ENCODE measurements at places on chromosomes 2 and 18.

DNA sequence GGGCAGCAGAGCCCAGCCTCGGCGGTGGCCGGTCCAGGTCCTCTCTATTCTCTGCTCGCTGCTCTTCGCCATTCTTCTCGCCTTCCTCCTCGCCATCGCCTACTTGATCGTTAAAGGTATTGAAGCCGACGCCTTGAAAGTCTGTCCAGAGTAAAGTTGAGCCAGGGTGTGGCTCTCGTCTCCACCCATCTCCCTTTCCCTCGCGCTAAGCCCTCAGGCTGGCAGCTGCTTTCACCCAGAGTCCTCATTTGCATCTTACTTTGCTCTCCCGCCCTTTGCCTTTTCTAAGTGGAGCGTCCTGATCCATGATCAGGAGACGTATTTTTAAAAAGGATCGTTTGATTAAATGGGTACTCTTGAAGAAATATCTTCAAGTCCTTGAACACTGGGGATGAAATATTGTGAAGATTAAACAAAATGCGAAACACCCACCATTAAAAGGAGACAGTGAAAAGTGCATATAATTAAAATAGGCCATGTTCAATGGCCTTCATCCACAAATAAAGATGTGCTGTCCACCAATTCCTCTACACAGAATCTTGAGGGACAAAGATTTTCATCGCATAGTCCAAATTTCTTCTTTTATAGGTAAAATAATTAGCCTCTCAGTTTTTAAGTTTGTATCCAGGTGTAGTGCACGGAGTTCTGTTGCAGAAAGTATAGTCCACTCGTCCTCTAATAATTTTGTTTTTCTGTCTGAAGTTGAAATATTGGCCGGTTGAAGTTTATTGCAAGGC lies 657 bp downstream of the ARL6IP6 start:
- peak; percentile 18 for DNase-seq

GRCh38 chr2:117686699-117687098 lies 127.8 kb upstream of the DDX18 start:
- peak; percentile 5 for DNase-seq

GRCh38 chr18:76451396-76452331 lies 43.4 kb downstream of the ZNF516 start:
- DNase-seq = no peak

GRCh38 chr2:7539760-7540159 lies 622.5 kb downstream of the RNF144A start:
- DNase-seq = no peak

DNA sequence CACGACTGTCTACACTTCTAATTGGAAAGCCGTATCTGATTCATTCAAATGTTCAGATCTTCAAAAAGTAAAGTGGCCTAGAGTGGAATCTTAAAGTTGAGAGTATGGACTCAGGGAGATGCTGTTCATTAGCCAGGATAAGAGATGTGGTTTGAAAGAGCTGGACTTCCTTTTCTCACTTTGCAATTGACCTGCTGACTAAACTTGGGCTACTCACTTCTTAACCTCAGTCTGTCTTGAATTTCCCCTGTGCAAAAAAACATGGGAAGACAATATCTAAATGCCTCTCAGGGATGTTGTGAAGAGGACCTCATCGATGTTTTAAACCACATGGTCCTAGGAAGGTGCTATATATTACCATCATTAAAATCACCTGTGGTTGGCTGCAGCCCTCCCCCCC lies 64.1 kb downstream of the BCL2 start:
- peak; percentile 21 for DNase-seq

GRCh38 chr2:128595763-128596395 lies 277.2 kb upstream of the HS6ST1 start:
- DNase-seq = no peak

- no peak for DNase-seq
Observed at GRCh38 chr18:31773774-31774476, 13.2 kb upstream of the SLC25A52 start.

GRCh38 chr2:46737577-46737976 lies 178.0 kb downstream of the MCFD2 start:
- DNase-seq = no peak

GRCh38 chr2:102789349-102790090 lies 27.7 kb downstream of the TMEM182 start:
- no peak for DNase-seq

- DNase-seq = no peak
Observed at GRCh38 chr2:99597616-99598015, 107.8 kb upstream of the REV1 start.

DNA sequence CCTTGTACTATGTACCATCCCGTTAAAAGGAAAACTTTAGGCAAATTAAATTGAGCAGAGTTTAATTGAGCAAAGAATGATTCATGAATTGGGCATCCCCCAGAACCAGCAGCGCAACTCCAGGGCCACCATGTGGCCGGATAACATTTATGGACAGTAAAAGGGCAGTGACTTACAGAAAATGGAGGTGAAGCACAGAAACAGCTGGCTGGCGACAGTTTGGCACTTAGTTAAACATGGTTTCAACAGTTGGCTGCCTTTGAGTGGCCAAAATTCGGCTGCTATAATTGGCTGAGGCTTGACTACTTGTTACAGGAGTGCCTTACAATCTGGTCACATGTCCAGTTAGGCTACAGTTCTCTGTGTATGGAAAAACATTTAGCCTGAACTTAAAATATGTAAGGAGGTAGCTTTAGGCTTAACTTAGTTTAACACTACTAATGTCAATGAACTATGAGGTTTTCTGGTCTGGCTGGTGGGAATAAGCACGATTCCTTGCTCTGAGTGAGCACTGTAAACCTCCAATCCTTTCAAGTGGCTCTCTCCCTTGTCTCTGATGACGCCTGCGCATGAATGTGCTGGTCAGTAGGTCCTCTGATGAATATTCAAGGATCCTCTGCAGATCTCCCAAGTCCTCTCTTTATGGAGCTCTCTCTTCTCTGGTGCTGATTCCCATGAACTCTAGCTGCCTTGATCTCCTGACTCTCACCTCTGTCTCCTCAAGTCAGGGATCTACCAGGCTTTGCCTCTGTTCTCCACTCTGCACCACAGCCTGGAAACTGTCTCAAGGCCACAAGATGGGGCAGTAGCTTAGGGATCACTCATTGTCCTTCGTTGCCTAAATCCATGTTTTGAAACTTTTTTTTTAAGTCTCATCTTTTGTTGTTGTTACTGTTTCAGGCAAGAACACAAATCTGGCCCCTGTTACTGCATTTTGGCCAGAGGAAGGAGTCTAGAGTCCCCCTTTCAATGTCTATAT lies 24.4 kb upstream of the RAB31 start:
- DNase-seq = no peak

DNA sequence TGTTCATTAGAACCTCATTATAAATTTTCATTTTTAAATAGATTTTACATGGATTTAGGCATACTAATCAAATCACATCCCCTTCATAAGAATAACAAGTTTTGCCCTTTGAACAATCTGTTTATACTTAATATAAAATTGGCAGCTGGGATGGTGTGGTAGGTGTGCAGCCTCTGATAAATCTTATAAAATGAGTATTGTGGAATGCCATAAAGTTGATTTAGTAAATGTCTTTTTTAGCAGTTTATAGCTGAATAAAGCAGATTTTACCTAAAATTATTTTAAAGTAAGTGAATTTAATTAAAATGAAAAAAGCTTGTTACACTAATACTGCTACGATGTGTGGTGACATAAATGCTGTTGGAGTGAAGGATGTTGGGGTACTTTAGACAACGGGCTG lies 35.5 kb downstream of the VAPA start:
- DNase-seq = no peak

DNA sequence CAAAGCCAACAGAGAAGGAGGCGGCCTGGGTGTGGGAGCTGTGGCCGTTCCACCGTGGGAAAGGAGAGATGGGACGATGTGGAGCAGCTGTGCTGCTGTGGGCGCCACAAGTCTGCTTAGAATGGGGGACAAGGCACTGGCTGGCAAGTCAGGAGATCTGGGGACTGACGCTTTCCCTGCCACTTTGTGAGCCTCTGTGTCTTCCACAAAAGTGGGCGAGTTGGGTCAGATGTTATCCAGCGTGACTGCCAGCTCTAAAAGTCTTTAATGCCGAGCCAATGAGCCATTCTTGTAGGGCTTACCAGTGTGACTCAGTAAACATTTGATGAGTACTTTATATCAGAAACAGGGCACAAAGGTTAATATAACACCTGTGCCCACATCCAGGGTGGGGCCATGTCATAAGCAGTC lies 113.6 kb upstream of the MGAT5 start:
- DNase-seq = no peak

DNA sequence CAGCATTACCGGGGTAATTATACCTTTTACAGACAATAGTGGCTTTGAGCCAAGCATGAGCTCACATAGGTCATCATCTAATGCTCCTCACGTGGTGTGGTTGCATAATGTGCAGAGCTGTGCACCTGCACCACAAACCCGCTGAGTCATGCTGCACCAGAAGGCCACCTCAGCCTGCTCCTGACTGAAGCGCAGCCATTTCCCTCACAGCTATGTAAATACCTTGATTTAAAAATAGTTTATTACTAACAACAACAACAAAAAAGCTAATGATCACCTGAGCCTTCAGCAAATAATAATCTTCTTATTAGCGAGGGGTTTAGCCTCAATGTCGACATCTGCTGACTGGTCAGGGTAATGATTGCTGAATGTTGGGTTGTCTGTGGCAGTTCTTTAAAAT lies 238.8 kb downstream of the MBD5 start:
- no peak for DNase-seq

- no peak for DNase-seq
Observed at GRCh38 chr2:71358931-71359671, 27.5 kb downstream of the ZNF638 start.

- peak; percentile 28 for DNase-seq
Observed at GRCh38 chr2:57720728-57721627, 325.6 kb upstream of the VRK2 start.

DNA sequence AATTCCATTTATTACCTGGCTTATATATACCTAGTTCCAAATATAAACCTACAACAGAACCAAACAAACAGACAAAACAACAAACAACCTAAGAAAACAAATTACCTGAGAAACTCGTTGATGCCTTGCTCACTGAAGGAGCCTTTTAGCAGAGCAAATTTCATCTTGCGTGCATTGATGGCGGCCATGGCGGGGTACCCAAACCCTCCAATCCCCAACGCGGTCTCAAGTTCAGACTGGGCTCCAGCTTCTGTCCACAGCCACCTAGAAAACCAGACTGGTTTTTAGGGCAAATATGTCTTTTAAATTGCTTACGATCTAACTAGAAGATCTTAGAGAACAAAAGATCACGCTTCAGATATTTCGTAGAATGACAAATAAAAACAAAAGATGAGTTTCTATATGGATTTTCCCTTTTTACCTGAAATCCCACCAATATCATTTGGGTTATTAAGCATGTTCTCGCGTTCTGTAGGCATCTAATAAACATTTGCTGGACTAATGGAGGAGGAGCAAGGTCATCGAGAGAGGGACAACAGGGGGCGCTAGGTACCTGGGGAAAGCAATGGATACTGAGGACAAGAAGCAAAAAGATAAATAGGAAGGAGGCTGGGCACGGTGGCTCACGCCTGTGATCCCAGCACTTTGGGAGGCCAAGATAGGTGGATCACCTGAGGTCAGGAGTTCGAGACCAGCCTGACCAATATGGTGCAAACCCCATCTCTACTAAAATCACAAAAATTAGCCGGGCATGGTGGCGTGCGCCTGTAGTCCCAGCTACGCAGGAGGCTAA lies 25.2 kb downstream of the PDIA6 start:
- no peak for DNase-seq

DNA sequence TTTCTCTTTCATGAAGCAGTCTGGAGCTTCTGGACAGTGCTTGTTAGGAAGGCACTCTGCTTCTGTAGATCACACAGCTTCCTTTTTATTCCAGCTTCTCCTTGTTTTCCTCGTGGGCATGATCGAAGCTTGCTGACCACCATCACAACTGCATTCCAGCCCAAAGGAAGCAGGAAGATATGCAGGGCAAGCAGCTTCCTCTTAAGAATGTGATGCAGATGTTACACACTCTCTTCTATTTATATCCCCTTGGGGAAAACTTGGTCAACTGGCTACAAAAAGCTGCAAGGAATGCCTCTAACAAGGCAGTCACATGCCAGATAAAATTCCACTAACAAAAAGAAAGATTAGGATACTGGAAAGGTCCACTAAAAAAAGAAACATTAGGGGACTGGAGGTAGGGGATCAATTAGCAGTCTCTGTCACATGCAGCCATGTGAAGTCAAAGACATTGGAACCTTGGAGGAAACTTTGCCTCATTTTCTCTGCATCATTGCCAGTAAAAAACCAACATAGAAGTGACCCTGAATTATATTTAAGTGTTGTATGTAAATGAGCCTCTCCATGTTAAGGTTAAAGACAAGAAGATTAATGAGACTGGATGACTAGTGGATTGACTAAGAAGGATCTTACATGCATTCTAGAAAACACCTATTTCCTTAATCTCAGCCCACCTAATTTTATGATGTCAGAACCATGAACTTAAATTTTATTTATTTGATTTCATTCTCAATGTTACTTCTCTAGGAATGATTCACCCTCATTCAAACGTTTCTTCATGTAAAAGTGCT lies 98.3 kb downstream of the NAB1 start:
- no peak for DNase-seq

GRCh38 chr18:59139291-59139614 lies 431 bp upstream of the SEC11C start:
- DNase-seq = peak; percentile 90

DNA sequence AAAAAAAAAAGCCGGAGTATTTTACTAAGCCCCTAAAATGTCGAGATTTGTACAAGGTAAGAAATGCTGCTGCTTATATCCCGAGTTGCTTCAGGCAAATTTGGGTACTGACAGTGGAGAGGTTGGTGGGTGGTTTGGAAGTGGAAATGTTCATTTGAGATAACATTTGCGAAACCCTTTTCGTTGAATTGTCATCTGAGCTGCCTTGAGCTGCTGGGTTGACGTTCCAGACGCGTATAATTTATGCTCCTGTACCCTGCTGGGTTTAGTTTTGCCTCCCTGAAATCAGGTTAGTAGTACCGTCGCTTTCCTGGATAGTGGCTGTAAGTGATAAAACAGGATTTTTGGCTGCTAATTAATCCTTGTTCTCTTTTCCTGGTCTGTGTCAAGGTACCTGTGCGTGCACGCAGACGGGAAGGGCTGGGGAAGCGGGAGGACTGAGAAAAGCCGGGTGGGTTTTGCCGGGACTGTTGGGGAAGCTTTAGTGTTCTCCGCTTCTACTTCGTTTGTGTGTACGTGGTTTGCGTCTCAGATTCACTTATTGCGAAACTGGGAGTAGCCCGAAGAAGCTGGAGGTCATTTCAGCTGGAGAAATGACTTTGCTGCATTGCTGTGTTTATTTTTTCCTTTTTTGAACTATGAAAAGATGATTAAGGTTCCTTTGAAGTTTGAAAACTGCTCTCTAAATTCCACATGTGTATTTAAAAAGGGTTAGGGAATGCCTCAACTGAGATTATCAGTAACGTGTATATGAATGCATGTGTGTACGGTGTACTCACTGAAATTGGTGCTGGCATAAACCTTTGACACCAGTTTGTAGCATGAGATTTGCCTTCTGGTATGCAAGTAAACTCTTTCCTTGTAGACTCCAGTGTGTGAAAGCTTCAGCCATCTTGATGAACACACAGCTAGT lies 709 bp downstream of the UGP2 start:
- no peak for DNase-seq

GRCh38 chr2:226977775-226978190 lies 141.9 kb downstream of the RHBDD1 start:
- no peak for DNase-seq
